ENCODE measurements at places on chromosomes 3 and 15.

DNA sequence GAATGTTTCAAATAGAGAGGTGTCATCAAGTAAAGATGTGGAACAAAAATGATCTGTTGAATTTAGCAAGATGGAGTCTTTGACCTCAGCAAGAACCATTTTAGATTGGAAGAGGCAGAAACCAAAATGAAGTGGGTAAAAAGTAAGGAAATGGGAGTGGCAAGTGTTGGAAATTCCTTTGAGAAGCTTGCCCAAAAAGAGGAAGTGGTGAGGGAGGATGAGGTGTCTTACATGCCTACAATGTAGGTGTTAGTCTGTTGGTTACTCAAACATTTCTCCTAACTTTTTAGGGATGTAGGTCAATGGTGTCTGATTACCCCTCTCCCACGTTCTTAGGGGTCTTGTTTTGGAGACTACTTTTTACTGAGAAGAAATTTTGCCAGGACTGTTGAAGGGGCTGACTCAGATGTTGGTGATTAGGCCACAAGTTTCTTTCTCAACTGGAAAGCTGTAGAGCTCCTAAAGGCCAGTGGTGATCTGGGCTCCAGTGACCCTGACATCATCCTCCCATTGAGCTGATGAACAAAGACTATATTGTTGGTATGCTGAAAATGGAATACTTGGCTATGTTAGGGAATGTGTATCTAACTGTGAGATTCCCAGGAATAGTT is 5.1 kb downstream of the PPP2R3A start:
- H3K27ac ChIP-seq: no peak overlapping the region
- no peak overlapping the region for H3K4me3 ChIP-seq
- DNase-seq: no peak
- H3K27me3 ChIP-seq: no peaks in the 10 kb centered on the region

DNA sequence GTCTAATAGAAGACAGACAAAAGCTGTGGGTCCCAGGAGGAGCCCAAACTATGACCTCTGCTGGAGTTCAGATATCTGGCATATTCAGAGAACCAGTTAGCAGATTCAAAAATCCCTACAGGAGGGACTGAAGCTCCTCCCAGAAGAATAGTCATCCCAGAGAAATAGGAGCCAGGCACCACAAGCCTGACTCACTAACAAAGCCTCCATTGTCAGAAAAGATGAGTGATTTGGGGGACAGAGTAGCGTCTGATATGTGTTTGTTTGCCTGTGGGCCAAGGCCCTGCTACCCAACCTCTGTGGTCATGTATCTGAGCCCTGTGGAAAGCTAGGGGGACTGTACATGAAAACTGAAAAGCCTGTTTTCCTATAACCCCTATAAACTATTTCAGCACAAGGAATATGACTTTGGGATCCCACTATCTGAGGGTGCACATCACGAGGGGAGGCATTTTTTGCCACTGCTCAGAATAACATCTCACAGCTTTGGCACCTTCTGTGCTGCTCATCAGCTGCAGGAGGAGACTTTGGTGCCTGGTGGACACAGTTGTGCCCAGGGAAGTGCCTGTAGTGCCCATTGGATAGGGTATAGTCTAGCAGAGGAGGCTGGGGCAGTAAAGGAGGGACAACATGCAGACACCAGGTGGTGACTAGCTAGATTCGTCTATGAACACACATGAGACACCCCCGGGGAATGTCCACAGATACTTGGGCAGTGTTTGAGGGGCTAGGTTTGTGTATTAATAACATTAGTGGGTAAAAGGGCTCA is 9.7 kb upstream of the LARP6 start:
- DNase-seq: no peak
- no peak overlapping the region for H3K27ac ChIP-seq
- H3K4me3 ChIP-seq: no peak overlapping the region
- no peaks in the 10 kb centered on the region for H3K36me3 ChIP-seq
- no peaks in the 10 kb centered on the region for H3K27me3 ChIP-seq
- H3K4me1 ChIP-seq: no peaks in the 10 kb centered on the region

DNA sequence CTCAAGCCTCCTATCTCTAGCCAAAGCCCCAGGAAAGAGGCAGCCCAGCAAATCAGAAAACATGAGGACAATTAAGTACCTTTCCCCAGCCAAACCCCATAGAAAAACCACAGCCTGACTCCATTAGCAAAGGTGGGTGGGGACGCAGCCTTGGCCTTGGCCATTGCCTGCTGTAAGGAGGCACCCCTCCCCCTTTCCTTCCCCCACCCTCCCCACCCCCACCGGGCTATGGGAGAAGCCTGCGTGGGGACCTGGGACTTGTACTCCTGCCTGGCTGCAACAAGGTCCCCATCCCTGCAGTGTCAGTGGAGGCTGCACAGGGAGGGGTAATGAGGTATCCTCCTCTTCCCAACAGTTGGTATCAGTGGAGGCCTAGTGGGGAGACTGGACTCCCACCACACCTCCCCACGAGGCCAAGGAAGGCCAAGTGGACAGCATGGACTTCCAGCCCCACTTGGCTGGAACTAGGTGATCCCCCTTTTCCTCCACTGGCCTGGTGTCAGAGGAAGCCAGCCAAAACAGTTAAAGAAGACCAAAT is 20.5 kb downstream of the PRR23E start:
- no peaks in the 10 kb centered on the region for H3K36me3 ChIP-seq
- DNase-seq: no peak
- H3K27me3 ChIP-seq: no peaks in the 10 kb centered on the region
- no peak overlapping the region for H3K4me3 ChIP-seq
- H3K4me1 ChIP-seq: no peaks in the 10 kb centered on the region

DNA sequence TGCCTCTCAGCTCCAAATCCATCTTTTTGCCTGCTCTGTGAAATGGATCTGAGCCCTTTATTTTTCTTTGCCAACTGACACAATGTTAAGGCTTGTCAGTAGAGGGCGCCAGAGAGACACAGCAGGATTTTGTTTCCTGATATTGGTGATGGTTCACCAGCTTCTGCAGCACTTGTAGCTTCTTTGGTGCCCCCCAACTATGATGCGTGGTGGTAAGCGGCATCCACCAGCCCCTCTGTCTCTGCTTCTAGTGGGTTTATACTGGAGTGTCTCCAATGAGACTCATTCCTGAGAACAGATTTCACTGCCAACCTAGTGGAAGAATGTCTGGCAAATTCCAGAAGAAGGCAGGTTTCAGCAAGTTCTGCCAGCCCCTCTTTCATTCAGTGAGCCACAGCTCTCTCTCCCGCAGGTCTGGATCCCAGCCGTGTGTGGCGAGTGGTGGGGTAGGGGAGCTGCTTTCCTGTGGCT is 471.9 kb upstream of the FRG2C start:
- no peak overlapping the region for H3K4me3 ChIP-seq
- DNase-seq: peak; percentile 33
- no peaks in the 10 kb centered on the region for H3K27me3 ChIP-seq
- no peak overlapping the region for H3K27ac ChIP-seq

GRCh38 chr3:131361464-131362421 is 19.8 kb upstream of the NUDT16 start:
- no peak overlapping the region for H3K27ac ChIP-seq
- H3K4me3 ChIP-seq: no peak overlapping the region
- no peaks in the 10 kb centered on the region for H3K36me3 ChIP-seq
- H3K4me1 ChIP-seq: no peaks in the 10 kb centered on the region
- DNase-seq: no peak
- peaks cover 4% of the 10 kb centered on the region for H3K27me3 ChIP-seq

DNA sequence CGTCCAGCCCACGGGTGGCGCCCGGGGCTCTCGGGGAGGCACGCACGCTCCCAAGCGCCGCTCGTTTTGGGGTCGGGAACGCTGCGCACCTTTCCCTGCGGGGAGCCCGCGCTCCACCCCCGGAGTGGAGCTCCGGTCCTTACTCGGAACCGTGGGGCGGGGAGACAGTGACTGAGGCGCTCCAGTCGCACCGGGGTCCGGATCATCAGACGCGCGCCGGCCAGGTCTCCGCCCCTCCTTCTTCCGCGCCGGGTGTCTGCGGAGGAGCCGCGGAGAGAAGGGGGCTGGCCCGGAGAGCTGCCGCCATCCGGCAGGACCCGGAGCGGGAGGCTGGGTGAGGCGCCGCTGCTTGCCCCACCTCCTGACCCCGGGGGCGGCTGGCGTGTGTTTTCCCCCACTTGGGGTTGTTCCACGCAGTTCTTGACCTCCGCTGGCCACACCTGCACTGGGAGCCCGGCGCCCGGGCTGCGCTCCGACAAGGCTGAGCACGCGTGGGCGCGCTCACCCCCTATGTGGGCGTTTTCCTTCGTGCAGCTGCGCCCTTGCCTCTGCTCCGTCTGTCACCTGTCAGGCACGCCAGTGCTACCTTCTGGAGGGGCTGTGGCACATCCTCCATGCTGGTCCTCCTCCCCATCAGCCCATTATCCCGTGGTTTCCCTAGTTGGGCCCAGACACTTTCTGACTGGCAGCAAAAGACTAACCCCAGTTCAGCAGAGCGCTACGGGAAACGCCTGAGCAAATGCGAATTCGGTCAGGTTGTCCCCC is at the start of gene MCF2L2:
Gene MCF2L2 (minus strand): TSS at position 173 of the 765 bp plus-strand sequence. CDS start 642 bp downstream, outside the sequence.
- peak within 1 kb of the TSS; percentile 77 for H3K4me3 ChIP-seq
- peaks cover 8% of the 10 kb centered on the region for H3K4me1 ChIP-seq
- peak; percentile 49 for DNase-seq
- no peak within 1 kb of the TSS for H3K27ac ChIP-seq
- H3K27me3 ChIP-seq: no peaks in the 10 kb centered on the region
- no peaks in the 10 kb centered on the region for H3K36me3 ChIP-seq

GRCh38 chr3:112017091-112017490 is 17.4 kb upstream of the TMPRSS7 start:
- no peak overlapping the region for H3K4me3 ChIP-seq
- H3K27ac ChIP-seq: no peak overlapping the region
- DNase-seq: no peak
- H3K36me3 ChIP-seq: no peaks in the 10 kb centered on the region

GRCh38 chr3:158679547-158680000 is 7.1 kb upstream of the LXN start:
- no peak for DNase-seq
- H3K27ac ChIP-seq: no peak overlapping the region
- H3K4me3 ChIP-seq: no peak overlapping the region
- H3K36me3 ChIP-seq: peaks cover 24% of the 10 kb centered on the region
- H3K27me3 ChIP-seq: no peaks in the 10 kb centered on the region

Data from naive thymus-derived CD4-positive, alpha-beta T cell (primary cell).